ENCODE measurements at places on chromosomes 4 and X.

- peak; percentile 14 for DNase-seq
These were observed 89.7 kb downstream of the LRP2BP start for GRCh38 chr4:185305979-185306442.

DNA sequence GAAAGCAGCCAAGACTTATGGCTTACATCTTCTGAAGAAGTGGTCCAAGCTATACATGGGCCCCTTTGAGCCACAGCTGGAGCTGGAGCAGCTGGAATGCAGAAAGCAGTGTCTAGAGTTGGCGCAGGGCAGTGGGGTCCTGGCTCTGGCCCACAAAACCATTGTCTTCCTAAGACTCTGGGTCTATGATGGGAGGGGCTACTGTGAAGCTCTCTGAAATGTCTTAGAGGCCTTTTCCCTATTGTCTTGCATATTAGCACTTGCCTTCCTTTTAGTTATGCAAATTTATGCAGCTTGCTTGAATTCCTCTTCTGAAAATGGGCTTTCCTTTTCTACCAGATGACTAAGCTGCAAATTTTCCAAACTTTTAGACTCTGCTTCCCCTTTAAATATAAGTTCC, 15.3 kb downstream of the NPY1R start:
- DNase-seq: no peak

- DNase-seq: peak; percentile 14
These were observed 108.8 kb downstream of the HHIP start for GRCh38 chr4:144754562-144755410.

DNA sequence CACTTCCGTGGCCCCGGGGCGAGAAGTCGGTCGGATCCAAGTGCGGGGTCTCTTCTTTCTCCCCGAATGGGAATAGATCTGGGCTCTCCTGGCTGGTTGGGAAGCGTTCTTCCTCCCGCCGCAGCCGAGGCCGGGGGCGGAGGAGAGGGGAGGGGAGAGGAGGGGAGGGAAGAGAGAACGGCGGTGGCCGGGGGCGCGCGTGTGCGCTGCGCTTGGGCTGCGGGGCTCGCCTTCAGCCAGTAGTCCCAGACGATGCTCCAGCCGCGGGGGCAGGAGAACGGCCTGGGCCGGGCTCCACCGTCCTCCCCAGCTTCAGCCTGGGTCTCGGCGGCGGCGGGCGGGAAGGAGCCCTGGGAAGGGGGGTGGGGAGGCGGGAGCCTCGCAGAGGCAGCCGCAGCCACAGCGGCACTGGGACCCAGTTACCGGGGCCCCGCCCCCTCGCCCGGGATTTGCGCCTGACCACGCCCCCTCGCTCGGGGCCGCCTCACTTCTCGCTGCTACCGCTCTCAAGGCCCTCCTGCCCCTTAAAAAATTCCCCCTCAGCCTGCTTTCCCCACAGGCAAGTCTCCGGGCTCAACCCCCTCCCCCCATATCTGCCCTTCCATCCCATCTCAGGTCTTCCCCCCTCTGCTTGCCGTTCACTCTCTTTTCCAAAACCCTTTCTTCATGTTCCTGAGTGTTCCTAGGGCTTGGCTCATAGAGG, at the start of gene FGD1:
Gene FGD1 (minus strand): TSS at position 421 of the 703 bp plus-strand sequence. CDS start 802 bp downstream, outside the sequence.
- peak; percentile 73 for DNase-seq

DNA sequence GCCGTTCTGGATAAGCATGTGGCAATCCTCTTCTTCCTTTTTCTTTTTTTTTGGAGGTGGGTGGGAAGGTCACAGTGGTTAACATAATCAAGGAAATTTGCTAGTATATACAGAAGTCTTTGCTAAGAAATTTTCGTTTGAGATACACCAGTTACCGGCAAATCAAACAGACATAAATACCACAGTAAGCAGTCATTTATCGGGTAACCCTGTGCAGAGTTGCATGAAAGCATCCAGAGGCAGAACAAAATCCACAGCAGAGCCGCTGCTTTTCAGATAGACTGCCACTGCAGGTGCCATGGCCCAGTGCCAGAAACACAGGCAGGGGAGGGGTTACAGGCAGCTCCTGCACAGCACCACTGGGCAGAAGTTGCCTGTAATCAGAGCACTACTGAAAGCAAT, 179.1 kb upstream of the MAB21L2 start:
- peak; percentile 1 for DNase-seq

All from frontal cortex (tissue), 4 donors.